Fibroblast of gingiva (primary cell): ENCODE measurements at places on chromosomes 2 and 18.
A peak's percentile ranks its signal among the peaks of the same experiment; 100 is the strongest.

DNA sequence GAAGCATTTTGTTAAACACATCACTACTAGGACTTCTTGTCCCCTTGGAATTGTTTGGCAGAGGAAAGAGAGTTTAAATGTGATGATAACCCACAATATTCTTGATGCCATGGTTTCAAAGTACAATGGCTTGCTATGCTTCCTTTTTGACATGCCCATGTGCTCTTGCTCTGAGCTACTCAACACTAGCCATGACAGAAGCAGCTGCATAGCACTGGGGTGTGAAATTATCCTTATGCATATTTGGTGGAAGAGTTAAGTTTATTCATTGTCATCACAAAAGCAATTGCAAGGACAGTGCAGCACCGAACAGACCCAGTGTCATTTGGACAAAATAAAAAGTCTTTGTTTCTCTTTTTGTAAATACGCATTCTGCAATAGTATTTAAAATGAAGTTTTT lies 209.9 kb upstream of the CDH20 start:
- no peak for DNase-seq

DNA sequence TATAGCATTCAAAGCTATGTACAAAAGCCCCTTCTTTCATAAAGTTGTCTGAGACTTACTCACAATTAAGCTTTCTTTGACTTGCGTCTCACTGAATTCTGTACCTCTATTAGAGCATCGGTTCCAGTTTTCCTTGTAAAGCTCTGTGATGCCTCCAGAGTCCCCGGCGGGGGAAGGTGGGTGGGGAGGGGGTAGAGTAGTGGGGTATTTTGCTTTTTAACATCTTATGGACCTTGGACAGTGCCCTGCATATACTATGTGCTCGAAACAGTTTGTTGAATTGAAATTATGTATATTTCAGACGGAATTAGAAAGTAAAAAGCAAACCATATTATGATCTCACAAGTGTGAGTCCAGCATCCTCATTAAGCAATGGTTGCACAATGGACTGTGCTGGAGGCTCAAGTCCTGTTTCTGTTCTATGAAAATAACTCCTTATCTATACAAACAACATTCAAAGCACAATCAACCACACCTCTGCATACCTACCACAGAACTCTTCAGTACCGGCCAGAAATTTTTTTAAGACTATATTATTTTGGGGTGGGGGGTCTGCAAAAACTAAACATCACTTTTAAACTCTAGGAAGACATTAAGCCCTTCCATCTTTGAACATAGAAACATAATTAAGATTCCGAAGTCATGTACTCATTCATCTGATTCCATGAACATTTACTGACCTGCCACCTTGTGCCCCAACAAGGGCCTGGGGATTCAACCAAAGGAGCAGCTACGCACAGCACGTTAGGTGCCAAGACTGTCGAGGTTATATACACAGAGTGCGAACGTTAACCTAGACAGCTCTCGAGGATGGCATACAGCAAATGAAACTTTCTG lies 908 bp downstream of the STAT1 start:
- DNase-seq: peak; percentile 41

DNA sequence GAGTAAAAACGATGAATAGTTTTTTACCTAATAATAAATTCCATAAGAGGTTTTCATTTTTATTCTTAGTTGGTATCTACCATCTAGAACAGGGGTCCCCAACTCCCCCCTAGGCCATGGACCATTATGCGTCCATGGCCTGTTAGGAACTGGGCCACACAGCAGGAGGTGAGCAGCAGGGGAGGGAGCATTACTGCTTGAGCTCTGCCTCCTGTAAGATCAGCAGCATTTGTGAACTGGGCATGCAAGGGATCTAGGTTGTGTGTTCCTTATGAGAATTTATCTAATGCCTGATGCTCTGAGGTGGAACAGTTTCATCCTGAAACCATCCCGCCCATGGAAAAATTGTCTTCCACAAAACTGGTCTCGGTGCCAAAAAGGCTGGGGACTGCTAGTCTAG lies 5.9 kb downstream of the TIA1 start:
- no peak for DNase-seq

DNA sequence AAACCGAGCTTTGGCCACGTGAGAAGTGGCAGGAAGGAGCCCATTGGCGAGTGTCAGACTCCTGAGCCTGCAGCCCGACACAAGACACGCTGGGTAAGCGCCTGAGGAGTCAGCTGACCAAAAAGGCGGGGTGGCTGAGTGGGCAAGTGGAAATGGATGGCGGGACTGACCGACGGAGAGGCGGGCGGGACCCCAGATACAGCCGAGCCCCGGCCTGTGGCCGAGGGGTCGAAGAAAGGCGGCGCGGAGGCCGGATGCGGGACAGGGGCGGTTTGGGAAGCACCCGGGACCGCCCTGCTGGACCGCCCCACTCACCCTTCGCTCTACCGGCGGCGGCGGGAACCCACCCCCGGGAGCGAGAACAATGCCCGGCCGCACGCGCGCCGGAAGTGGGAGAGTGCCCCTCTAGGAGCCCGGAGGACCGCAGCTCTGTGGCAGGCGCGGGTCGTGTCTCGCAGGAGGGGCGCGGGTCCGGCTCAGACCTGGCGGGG lies 22.8 kb downstream of the ZSCAN30 start:
- DNase-seq: peak; percentile 49

GRCh38 chr18:50154420-50154819 lies 40.5 kb downstream of the MYO5B start:
- DNase-seq: no peak

DNA sequence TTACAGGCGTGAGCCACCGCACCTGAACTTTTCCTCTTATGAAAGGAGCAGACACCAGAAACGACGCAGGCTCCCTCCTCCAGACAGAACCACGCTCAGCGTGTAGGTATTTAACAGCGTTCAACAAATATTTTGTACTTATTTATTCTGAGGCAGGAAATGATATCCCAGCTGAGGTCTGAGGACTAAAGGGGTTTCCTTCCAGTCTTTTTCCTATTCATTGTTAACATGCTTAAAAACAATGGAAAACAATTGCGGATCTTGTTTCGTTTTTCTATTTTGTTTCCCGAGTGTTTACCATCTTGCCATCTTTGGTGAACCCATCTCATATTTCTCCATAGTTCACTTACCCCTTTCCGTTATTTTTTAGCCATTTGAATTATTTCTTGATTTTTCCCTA lies 43.7 kb upstream of the FOSL2 start:
- DNase-seq: no peak

DNA sequence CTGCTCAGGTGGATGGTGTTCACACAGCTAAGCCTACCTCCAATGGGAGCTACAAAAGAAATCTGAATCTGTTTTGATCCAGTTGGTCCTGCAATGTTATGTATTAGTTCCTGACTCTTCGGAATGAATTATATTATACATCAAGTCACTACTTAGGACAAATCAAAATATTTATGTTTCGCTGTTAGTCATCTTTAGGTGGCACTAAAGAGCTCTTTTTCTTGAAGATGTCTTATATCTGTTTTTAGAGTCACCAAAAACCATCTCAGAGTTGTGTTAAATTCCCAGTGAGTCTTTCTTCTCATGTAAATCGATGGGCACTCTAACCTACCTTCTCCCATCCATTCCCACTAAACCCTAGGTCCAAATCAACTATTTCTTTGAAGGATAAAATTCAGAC lies 2.2 kb downstream of the DNER start:
- peak; percentile 7 for DNase-seq

DNA sequence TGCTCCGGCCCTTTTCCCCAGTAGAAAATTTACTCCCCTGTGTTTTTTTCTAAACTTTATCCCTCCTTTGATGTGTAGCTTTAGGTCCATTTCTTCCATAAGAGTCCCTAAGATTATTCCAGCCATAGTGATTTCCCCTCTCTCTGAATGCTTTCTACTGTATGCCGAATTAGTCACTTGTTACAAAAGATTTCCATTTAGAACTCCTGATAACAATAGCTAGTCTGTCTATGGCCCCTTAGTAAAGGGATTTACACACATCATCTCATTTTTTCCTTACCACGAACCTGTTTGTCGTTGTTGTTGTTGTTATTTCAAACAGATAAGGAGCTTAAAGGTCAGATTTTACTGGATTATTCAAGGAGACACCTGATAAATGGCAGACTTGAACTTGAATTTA lies 256.1 kb downstream of the PAX3 start:
- DNase-seq: no peak

DNA sequence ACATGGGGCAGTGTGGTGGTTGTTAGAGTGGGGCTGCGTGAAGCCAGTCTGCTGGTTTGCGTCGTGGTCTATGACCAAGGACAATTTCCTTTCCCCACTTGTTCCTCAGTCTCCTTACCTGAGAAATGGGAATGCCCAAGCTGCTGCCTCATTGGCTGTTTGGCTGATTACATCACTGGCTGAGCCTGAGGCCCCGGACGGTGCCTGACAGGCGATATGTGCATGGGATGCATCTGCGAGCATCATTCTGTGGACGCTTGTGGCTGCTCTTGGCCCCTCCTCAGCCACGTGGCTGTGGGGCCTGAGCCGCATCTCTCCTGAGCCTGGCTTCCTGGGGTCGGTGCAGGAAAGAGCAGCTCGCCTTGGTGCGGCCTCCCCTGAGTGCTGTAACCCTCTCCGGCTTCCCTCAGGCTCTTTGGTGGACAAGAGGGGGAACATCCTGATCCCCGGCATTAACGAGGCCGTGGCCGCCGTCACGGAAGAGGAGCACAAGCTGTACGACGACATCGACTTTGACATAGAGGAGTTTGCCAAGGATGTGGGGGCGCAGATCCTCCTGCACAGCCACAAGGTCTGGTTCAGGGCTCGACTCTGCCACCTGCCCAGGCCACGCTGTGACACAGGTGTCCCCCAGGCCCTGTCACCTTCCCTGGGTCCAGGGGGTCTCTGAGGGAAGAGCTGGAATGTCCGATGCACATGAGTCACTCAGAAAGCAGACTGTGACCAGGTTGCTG lies 17.2 kb downstream of the CNDP2 start:
- no peak for DNase-seq

- DNase-seq: peak; percentile 72
Observed at GRCh38 chr2:174593574-174594203, 3.9 kb downstream of the WIPF1 start.

DNA sequence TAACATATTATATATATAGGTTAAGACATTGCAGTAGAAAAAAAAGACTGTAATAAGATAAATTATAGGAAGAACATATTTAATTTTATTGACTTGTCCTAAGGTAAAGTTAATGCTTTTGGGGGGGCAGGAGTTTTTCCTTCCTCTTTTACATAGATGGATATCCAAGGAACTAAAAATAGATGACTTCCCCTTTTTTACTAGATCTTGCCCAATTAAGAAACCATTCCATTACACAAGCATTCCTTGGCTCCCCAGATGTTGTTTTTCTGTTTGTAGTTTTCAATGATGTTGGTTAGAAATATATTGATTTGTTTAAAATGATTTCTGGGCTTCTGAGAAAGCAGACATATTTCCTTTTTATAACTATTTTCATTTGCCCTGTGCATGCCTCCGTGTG lies 22.4 kb upstream of the PMAIP1 start:
- peak; percentile 12 for DNase-seq

DNA sequence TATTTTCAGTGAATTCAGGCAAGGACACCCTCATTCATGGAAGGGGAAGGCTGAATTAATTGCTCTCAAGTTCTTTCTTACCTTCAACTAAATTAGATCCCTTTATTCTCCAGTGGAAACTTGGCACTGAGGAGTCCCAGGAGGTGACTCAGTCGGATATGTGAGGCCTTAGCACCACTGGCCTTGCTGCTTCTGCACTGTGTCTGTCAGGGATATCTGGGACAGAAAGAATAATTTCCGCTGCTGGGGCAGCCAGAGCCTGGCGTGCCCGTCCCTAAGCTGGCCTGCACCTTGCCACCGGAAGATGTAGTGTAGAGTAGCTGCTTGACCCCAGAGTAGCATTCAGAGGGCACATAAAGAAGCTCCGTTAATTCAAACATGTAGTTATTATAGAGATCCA lies 53.4 kb downstream of the LIMS1 start:
- DNase-seq: peak; percentile 43

DNA sequence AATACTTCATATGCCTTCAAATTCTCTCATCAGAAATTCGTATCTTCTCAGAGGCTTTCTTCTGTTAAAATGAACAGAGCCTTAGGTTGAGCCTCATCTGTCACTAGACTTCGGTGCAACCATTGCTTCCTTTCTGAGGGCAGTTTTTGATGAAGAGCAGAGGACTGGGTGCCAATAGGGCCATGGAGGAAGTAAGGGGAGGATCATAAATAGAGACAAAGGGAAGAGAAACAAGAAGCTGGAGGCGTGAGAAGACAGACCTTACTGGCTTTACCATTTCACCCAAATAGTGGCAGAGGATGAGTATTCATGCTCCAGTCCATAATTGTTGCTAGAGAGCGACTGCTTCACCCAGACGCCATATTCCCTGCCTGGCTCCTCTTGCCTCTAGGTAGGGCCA lies 215.6 kb upstream of the PKDCC start:
- no peak for DNase-seq

- no peak for DNase-seq
Observed at GRCh38 chr18:11925800-11926481, 17.8 kb upstream of the MPPE1 start.

DNA sequence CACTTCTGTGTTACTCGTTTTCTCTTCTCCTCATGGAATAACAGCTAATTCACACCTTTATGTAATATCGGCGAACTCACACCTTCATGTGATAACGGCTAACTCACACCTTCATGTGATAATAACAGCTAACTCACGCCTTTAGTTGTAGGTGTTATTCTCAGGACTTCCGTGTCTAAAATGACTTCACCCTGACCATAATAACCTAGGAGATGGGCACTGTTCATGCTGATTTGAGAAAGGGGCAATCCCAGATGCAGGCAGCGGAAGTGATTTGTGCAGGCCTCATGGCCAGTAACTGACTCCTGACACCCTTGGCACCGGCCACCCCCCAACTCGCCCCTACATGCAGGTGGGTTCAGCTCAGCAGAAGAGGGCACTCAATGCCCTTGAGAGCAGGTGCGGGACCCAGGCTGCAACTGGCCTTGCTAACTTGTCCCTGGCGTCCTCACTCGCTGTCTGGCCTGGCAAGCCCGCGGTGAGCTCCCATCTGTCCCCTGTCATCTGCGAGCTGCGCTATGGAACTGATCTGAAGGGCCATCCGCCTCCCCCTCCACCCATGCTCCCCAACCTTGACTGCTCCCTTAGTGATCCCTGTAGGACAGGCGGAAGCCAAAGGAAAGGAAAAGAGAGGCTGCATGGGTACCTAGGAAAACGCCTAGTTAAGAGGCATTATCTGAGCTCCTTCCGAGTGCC lies 42.6 kb upstream of the MTCL1 start:
- DNase-seq: no peak

DNA sequence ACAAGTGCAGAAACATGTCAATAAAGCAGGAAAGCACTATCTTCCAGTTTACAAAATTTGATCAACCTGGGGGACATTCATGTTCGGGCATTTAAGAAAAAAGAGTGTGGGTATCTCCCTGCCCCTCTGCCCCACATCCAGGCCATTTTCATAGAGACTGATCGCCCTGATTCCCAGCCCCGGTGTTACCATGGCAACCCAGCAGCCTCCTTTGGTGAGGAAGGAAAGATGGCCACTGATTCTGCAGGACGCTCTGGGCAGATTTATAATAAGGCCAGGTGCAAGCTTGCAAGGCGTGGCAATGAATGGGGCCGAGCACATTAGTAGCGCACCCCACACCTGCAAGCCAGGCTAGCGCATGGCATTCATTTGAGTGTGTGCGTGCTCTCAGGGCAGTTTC lies 36.7 kb upstream of the ARL4C start:
- DNase-seq: no peak

- no peak for DNase-seq
Observed at GRCh38 chr2:43406651-43407279, 180.4 kb upstream of the ZFP36L2 start.

- DNase-seq: no peak
Observed at GRCh38 chr18:31430072-31430471, 17.5 kb upstream of the DSG3 start.

GRCh38 chr18:66993492-66993891 lies 389.6 kb upstream of the CDH19 start:
- no peak for DNase-seq
